ENCODE measurements at places on chromosomes 7 and 10.

DNA sequence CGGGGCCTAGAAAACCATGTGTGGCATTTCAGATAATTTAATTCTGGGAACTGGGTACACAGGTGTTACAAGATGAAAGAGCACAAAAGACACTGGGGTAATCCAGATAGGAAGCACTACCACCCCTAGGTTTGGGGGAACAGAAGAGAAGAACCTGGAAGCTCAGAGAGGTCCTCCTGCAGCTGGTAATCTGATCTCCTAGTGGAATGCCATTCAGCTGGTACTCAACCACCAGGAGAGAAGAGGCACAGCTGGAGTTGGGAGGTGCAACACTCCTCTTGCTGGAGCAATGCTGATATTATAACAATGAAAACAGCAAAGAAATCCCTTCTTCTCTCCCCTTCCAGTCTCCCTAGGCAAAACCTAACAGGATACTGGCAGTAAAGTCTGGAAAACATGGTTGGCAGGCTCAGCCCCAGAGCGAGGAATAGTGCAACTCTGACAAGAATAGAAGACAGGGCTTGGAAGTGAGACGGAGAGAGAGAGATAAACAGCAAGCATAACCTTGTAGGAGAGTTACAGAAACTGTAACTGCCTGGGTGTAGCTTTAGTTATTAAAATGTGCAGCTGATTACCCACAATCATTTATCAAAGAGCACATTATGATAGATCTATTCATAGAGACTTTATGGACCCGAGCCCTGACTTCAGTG lies 35.0 kb downstream of the NRF1 start:
- no peak for DNase-seq

DNA sequence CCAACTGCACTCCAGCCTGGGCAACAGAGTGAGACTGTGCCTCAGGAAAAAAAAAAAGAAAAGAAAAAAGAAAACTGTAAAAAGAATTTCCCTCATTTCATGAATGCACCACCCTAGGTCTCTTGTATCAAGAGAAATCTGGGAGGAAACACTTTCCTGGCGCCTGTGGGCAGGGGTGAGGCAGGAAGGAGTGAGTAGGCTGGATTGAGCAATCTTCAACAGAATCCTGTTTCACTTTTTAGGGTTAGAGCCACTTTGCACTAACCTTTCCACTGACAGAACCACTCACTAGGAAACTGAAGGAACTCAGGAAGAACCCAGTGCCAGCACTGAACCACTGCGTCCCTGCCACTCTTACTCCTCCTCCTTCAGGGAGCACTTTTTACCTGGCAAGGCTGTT lies 282.1 kb downstream of the CCDC3 start:
- no peak for DNase-seq

DNA sequence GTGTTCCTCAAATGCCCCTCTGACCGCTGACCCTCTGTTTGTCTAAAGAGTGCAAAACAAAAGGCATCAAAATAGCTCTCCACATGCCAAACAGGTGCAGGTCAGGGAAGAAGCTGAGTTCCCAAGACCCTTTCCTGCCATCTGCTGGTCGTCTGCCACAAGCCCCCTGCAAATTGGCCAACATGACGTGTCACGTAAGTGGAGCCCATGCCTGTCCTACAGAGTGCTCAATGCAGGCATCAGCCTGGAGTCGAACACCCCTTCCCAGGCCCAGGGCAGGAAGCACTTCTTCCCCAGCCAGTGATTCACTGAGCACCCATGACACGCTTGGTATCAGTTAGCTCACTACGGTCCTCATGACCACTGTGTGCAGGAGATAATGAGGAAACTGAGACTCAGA lies 14.1 kb downstream of the TMEM72 start:
- no peak for DNase-seq

GRCh38 chr10:78899098-78899754 lies 169.5 kb upstream of the ZMIZ1 start:
- DNase-seq = no peak

DNA sequence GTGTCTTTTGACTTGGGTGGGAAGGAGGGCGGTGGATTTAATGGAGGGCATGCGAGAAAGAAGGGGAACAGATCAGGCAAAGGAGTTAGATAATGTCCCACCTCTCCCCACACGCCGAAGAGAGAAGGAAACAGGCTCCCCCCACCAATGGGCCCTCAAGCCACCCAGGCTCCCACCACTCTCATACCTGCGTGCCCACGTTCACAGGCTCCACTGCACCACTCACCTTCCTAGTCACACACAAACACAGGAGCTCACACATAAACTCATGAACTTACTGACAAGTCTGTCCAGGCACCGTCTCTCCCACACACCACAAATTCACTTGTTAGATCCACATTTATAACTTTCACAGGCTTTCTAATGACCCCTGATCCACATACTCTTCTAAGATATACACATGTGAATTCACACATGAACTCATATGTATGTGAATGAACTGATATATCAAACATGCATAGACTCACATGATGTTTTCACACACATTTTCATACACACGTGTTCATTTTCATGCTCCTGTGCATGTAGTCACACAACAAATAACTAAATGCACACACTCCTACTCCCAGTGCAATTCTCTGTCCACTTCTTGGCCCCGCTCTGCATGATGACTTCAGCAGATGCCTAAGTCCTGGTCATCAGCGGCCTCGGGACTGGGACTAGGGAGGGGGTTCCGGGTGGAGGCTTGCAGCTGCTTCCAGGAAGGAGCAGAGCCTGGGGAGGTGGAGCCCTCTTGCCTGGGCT lies 1.5 kb downstream of the LZTS2 start:
- DNase-seq = no peak

GRCh38 chr10:58918887-58919286 lies 257.6 kb upstream of the PHYHIPL start:
- no peak for DNase-seq

- no peak for DNase-seq
Observed at GRCh38 chr7:71716690-71717089, 584.7 kb downstream of the GALNT17 start.

- no peak for DNase-seq
Observed at GRCh38 chr7:44150466-44150832, 9.3 kb upstream of the MYL7 start.

DNA sequence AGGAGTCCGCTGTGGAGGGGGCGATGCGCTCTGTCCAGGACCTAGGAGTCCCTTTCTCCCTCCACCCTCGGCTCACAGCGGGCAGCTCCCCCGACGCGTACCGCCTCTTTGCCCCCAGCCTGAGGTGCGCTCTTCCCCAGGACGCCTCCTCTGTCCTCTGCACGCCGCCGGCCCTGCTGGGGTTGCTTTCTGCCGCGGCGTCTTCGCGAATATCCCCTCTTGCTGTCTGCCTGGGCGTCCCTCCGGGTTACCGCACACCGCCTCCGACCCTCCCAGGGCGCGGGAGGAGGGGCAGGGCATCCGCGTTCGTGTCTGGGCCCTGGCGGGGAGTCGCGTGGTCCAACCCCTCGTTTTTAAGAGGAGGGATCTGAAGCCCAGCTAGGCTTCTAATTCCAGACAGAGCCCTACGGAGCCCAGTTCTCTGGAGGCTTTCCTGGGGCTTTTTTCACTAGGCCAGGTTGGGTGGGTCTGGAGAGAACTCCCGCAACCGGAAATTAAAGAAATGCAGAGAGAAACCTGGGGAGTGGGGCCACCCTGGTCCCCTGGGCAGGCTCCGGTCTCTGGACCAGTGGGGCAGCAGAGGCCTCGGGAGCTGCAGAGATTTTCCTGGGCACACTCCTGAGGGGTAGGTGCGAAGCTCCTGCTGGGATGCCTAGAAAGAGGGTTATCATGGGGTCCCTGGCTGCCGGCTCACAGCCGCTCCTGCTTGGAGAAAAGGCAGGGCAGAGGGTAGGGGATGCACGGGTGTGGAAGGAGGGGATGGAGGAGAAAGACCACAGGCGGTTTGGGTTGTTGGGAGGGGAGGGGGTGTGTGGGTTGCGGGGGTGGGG lies 166.9 kb downstream of the UBE2H start:
- no peak for DNase-seq

GRCh38 chr10:109823196-109823595 lies 100.1 kb downstream of the XPNPEP1 start:
- DNase-seq = no peak

DNA sequence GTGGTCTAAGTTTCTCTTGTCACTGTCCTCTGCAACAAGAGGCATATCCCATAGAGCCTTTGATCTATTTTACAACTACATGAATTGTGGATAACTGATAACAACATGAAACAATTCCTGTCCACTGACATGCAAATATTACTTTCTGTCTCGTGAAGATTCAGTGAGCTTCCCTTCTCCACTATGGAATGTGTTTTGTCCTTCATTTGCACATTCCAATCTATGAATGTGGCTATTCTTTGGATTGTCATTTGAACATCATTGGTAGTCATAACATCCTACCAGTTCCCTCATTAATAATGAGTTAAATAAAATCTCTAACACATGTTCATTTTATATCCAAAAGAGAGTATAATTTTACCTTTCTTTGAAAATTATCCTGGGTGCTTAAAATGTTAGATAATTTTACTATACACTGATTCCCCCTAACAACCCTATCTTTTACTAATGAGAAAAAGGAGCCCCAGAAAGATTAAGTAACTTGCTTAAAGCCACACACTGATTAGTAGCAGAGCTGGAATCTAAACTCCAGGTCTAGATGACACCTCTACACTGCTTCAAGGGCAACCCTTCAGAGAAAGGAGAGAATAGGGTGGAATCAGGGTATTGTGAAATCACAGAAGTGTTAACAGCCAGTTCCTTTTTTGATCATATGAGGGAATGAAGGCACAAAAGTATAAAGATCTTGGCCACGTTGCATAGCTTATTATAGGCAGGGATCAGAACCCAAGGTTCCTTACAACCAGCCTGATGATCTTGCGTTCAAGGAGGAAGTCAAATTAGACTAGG lies 39.1 kb downstream of the PDE1C start:
- no peak for DNase-seq

DNA sequence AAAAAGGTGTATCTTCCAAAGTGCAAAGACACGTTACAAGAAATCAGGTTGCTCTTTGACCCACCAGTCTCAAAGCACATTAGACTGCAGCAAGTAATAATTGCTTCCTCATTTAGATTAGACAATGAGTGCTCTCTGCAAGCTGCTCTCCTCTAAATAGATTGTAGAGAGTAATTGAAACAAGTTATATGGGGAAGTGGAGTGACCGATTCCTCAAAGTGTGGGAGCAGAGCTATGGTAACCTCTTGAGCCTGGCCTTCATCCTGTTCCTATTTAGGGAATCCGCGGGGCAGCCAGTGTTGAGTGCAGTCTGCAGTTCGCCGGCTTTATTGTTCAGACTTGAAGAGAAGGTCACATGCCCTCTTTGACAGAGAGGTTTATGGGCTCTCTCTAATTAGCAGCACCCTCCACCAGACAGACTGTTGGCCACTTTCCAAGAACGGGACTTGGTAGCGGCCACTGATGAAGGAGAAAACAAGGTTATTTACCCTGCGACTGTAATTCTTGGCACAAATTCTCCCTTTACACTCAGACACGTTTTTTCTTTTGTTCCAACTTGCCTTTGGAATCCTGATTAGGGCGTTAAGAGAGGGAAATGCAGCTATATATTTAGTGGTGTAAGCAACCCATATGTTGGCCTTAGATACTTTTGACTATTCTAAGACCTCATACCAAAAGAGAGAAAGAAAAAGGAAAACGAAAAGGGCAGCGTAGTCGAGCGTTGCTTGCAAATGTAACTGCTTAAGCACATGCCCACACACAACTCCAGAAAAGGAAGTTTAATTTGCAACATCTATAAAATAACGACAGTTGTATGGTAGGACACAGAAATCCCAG lies 107.5 kb downstream of the REEP3 start:
- DNase-seq = no peak

- DNase-seq = no peak
Observed at GRCh38 chr7:16562456-16563220, 36.0 kb downstream of the LRRC72 start.

GRCh38 chr7:139720705-139721231 lies 57.0 kb downstream of the HIPK2 start:
- DNase-seq = no peak

GRCh38 chr10:118701529-118702323 lies 53.0 kb downstream of the CACUL1 start:
- no peak for DNase-seq

- DNase-seq = no peak
Observed at GRCh38 chr7:5510426-5511045, 86.9 kb upstream of the TNRC18 start.

GRCh38 chr7:32459788-32460187 lies 30.4 kb downstream of the LSM5 start:
- DNase-seq = no peak

GRCh38 chr10:120998251-120998650 lies 147.1 kb downstream of the WDR11 start:
- no peak for DNase-seq

GRCh38 chr7:105759670-105760550 lies 116.5 kb downstream of the ATXN7L1 start:
- DNase-seq = no peak

GRCh38 chr7:115060095-115060870 lies 138.4 kb downstream of the MDFIC start:
- no peak for DNase-seq

DNA sequence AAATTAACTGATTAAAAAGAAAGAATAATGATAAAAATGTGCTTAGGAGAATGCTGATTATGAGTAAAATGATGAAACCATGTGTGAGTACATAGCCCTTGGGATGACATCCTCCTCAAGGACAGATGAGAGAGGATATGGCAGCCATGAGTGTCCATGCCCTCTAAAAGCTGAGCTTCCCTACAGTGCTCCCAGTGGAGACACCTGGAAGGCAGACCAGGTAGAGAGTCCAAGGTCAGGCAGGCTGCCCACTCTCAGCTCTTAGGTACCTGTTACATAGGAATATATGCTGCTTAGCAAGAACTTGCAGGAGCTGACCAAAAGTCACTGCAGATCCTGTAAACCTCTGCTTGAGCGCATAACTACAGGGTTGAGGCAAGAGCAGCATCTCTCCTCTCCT lies 169.7 kb upstream of the TMEM229A start:
- DNase-seq = no peak

DNA sequence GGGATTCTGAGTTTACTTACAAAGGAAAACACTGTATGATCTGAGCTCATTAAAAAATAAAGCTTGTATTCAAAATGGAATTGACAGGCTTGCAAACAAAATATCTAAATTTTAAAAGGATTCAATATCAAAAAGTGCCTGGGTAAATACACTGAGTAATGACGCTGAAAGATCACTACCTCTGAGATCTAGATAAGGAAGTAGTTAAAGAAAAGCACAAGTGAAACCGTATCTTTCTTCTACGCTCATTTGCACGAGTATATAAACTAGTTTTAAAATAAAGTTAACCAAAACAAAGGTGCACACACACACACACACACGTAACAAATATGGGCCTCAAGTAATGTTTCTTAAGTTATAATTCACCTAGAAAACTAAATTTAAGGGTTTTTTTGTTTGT lies 93.4 kb downstream of the SNX13 start:
- DNase-seq = no peak
